ENCODE measurements at places on chromosomes 16 and 17.

DNA sequence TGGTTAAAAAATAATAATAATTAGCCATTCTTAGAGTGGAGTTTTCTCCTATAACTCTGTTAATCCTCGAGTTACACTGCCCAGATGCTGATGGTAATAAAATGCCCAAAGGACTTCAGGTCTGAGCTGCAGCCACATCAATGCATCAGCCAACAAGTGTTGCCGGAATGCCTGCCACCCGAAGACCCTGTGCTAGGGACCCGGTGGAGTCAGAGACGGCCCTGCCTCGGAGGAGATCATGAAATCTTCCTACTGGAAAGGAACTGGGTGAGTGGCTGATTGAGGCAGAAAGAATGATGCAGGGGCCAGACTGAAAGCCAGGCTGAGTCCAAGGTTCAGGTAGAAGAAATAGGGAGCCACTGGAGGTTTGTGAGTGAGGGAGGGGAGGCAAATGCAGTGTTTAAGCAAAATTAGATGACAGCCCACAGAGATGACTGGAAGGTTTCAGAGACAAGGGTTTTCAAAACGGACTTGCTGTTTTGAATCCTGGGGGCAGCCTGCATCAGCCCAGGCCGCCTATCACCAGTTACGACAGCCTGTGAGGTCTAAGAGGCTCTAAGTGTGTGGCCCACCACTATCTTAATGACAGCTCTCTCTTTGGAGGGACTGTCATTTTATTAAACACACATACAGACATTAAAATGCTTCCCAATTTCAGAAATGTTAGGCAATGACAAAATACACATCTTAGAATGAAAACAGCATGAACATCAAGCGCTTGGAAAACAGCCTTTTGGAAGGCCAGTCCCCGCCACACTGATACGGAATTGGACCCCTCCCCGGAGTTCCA is 100.0 kb downstream of the ZNF423 start:
- DNase-seq = no peak

GRCh38 chr16:55539488-55539887 is 27.0 kb upstream of the CAPNS2 start:
- no peak for DNase-seq

DNA sequence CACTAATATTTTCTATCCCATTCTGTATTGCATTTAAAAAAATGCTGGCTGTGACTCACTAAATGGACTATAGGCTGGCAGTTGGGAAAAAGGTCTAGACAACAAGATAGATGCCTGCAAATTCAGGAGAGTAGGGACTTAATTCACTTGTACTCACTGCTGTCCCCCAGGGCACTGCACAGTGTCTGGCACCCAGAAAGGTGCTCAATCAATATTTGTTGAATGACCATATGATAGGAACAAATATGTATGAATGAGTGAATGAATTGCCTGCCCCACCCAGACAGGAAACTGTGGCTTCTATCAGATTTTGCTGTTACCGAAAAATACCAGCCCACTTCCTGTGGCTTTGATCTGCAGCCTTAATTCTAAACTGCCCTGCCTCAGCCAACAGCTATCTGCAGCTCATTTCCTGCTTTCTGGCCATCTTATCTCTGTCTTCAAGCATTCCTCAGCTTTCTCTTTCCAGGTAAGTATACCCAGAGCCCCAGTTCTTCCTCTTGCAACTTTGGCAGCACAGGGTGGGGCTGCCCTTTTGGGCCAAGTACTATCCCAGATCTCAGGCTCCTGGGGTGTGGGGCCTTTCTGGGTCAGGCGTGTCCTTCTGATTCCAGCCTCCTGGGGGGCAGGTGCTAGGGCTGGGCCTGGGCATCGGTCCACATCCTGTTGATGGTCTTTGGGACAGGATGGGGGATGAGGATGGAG is 15.3 kb upstream of the TNS4 start:
- no peak for DNase-seq

DNA sequence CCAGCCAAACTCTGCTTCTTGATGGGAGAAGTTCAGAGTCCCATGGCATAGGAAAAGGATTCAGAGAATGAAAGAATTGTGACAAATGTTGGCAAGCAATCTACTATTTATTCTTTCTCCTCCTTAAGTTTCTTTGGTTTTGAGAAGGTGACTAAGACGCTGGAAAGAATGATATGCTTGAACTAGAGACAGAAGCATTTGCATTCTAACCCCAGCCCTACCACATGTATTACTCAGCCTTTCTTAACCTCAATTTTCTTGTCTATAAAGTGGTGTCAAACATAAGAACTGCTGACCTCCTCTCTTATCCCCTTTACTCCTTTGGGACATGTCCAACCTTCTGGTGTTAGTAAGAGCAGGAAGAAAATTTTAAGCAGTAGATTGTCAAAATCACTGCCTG is 124.7 kb downstream of the HS3ST2 start:
- no peak for DNase-seq
